Esophagus muscularis mucosa (tissue), 4 donors: ENCODE measurements at places on chromosomes 13 and 19. TPM values are rescaled to one million over a fixed set of nuclear protein-coding genes. Genes with fewer than 3 reads are reported as not detected.

- H3K4me1 ChIP-seq: peaks cover 15% of the 10 kb centered on the region
- H3K27ac ChIP-seq: no peak overlapping the region
- no peak overlapping the region for H3K4me3 ChIP-seq
- DNase-seq: no peak
- H3K36me3 ChIP-seq: no peaks in the 10 kb centered on the region
- H3K27me3 ChIP-seq: no peaks in the 10 kb centered on the region
Observed at GRCh38 chr13:98749501-98749900, 3.0 kb downstream of the SLC15A1 start.

- H3K27me3 ChIP-seq: no peaks in the 10 kb centered on the region
- no peak for DNase-seq
- no peak overlapping the region for H3K27ac ChIP-seq
Observed at GRCh38 chr19:50046649-50047503, 21.1 kb downstream of the ZNF473 start.

- H3K4me1 ChIP-seq: peaks cover 13% of the 10 kb centered on the region
- H3K36me3 ChIP-seq: no peaks in the 10 kb centered on the region
- no peak overlapping the region for H3K4me3 ChIP-seq
- no peaks in the 10 kb centered on the region for H3K27me3 ChIP-seq
- DNase-seq: no peak
Observed at GRCh38 chr13:29753618-29754472, 96.6 kb downstream of the UBL3 start.

- H3K4me1 ChIP-seq: no peaks in the 10 kb centered on the region
- no peak overlapping the region for H3K4me3 ChIP-seq
- H3K36me3 ChIP-seq: no peaks in the 10 kb centered on the region
- no peaks in the 10 kb centered on the region for H3K27me3 ChIP-seq
- no peak for DNase-seq
Observed at GRCh38 chr19:6967967-6968366, 53.3 kb downstream of the MBD3L2B start.

GRCh38 chr19:38693380-38694223 lies 46.2 kb downstream of the ACTN4 start:
- no peak for DNase-seq
- no peaks in the 10 kb centered on the region for H3K27me3 ChIP-seq
- H3K36me3 ChIP-seq: peaks cover 3% of the 10 kb centered on the region
- H3K4me1 ChIP-seq: peaks cover 100% of the 10 kb centered on the region

GRCh38 chr19:38718747-38719543 lies 25.3 kb downstream of the CAPN12 start:
- peaks cover 87% of the 10 kb centered on the region for H3K4me1 ChIP-seq
- no peak overlapping the region for H3K4me3 ChIP-seq
- peaks cover 81% of the 10 kb centered on the region for H3K36me3 ChIP-seq
- no peaks in the 10 kb centered on the region for H3K27me3 ChIP-seq

ZNF345 gene
- total RNA-seq: 4.4 TPM

CCDC169 gene
- 0.83 TPM for total RNA-seq
